ENCODE measurements at places on chromosomes 5 and 9.

- no peak for DNase-seq
These were observed 278.3 kb downstream of the PDE4D start for GRCh38 chr5:59615272-59615671.

- DNase-seq = no peak
These were observed 75.6 kb upstream of the SNCAIP start for GRCh38 chr5:122236270-122237040.

DNA sequence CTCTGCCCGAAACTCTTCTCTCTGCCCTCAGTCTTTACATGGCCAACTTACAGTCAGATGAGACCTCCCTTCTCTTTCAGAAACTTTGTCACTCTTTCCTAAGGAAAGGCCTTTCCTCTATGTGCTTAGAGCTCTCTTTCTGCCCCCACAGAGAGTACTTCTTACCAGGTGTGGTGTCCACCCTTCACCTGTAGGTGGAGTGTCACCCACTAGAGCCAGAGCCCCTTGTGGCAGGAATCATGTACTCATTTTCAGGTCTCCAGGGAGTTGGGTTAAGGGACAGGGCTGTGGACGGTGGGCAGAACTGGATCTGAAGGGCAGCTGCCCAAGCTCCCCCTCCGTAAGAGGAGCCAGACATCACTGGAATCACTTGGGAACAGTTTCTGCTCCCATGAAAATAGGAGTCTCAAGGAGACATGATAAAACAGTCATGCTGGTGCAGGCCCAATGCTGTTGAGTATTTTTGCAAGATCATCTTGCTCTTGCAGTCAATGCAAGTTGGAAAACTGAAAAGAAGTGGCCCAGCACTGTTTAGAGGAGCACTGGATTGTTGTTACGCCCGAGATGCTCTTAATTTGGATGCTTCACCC is 436.7 kb downstream of the ZSWIM6 start:
- no peak for DNase-seq

DNA sequence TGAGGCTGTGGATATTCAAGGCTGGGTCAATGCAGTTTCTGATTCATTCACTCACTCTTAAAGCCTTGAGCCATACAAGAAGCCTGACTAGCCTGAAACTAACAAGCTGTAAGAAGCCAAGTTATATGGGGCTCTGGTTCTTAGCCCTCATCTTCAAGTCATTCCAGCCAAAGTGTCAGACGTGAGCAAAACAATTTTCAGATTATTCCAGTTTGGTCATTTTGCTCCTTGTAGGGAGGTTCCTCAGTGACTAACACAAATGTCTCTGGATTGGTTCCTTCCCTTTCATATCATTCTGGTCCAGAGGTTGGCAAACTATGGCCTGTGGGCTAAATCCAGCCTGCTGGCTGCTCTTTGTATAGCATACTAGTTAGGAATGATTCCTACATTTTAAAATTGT is 12.5 kb upstream of the SHOC1 start:
- DNase-seq = no peak

DNA sequence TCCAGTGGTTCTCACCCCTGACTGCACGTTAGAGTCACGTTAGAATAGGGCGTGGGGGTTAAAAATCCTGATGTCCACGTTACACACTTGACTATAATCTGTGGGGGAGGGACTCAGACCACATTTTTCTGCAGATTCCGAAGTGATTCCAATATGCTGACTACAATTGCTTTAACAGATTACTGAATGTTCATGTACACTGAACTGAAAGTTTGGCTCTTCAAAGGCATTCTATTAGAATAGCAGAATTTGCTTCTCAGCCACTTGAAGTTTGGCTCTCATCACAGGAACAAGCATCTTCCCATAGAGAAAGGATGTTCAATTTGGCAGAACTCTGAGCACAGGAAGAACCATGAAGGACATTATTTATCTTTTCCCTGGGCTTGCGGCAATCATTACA is 84.5 kb downstream of the HAPLN1 start:
- no peak for DNase-seq

Data from CD4-positive, alpha-beta T cell treated with Interleukin-15 for 4 hours (primary cell).